ENCODE measurements at places on chromosomes 12 and 14. TPM values are rescaled to one million over a fixed set of nuclear protein-coding genes. Genes with fewer than 3 reads are reported as not detected.
A peak's percentile ranks its signal among the peaks of the same experiment; 100 is the strongest.

- DNase-seq = peak; percentile 32
Observed at GRCh38 chr14:68000511-68000910, 180.9 kb downstream of the RAD51B start.

DNA sequence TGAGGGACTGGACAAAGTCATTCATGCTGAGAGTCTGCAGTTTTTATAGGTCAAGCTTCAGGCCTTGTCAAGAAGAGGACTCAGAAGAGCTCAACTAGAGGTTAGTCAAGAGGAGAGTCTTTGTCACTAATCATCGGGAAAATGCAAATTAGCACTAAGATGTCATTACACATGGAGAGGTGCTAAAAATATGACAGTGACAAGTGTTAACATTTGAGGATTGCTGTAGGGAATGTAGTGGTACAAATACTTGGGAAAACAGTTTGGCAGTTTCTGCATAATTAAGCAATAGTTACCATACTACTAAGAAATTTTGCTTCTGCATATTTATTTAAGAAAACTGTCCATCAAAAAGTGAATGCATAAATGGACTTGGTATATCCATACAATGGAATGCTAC is 60.9 kb upstream of the CSRP2 start:
- no peak for DNase-seq

DNA sequence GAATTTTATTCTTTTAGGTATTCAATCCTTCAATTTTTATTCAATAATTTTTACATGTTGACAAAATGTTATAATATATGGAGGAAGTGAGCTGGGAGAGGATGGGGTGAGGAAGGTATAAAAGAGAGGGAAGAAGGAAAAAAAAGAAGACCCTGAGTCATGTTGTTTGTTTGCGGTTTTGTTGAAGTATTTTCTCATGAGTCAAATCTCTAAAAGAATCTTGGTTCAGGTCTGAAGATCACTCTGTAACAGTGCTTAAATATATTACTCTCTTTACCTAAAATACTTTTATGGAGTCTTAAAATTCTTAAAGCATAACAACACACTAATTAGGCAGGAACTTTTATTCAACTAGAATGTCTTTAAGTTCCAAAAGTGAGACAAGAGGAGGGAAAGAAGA is 489.6 kb upstream of the GARIN6 start:
- DNase-seq = peak; percentile 76

- DNase-seq = no peak
Observed at GRCh38 chr14:54689928-54690327, 123.0 kb downstream of the SAMD4A start.

DNA sequence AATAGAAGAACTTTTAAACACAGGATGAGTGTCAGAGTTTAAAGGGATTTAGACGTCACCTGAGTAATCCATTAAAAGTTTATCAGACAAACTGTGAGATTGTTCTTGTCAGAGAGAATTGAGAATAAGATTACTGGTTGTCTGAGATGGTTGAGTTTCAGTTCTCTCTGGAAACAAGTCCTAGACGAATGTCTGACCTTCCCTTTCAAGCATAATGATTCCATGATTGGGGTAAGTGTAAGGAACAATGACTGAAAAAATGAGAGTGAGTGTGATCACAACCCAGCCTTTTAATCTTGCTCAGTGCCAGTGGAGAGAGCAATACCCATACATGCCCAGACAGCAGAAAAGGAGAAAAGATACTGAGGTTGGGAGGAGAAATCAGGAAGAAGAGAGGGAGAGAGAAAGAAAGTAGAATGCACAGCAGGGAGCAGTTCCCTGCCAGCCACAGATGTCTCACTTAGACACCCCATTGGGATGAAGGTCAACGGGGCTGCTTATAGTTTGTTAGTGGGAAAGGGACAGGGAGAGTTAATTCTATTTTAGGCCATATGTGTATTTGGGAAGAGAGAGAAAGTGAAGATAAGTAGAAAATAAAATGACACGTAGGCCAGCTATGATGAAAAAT is 4.3 kb downstream of the GRIP1 start:
- no peak for DNase-seq

DNA sequence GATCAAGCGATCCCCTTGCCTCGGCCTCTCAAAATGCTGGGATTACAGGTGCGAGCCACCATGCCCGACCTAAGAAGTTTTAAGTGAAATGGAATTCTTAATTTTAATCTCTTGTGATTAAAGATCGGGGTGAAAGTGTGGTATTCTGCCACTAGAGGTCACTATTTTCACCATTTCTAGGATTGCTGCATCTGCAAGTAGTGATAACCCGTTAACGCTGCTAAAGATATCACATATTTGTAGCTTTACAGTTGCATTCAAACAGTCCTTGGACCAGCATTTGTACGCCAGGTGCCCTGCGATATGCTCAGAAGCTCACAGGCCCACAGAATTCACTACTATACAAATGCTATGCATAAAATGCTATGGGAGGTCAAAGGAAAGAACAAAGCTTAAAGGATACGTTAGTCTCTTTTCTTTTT is 19.3 kb downstream of the CCDC62 start:
- DNase-seq = peak; percentile 50

DNA sequence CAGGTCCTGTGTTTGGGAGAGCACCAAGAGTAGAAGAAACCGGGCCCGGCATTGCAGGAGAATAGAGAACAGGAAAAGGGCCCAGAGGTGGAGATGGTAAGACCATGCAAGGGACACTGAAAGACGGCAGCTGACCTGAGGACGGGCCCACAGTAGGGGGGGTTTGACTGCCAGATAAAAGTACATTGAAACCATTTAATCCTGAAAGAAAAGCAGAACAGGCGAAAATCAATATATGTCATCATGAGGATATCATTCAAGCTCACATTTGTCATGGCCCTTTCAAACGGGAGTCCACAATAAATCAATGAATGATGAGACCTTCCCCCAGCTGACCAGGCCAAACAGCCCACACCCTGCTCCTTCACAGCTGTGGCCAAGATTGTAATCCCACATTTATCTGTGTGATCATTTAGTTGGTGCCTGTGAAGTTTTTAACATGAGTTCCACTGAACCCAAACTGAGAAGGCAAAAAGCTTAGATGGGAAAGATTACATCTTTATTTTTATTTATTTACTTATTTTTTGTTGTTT is 39.5 kb downstream of the E2F7 start:
- no peak for DNase-seq

- DNase-seq = peak; percentile 33
Observed at GRCh38 chr12:49019443-49020324, 1.1 kb upstream of the PRKAG1 start.

GRCh38 chr12:57529831-57530230 is 7.2 kb downstream of the MBD6 start:
- DNase-seq = no peak

DNA sequence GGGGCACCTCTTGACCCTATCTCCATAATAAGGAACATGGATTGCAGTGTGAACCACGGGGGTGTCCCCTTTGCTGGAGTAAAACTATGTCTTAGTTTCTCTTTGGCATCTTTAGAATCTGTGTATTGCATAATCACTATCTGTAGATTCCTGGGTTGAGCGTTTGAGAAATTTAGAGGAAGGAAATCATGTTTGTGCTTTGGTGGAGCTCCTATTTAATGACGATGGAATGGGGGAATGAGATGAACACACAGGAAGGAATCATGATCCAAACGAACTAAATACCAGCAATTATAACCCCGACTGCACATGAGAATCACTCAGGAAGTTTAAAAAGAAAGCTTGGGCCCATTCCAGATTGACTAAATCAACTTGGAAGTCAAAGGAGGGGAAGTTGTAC is 1.3 kb upstream of the MYG1 start:
- DNase-seq = peak; percentile 86

DNA sequence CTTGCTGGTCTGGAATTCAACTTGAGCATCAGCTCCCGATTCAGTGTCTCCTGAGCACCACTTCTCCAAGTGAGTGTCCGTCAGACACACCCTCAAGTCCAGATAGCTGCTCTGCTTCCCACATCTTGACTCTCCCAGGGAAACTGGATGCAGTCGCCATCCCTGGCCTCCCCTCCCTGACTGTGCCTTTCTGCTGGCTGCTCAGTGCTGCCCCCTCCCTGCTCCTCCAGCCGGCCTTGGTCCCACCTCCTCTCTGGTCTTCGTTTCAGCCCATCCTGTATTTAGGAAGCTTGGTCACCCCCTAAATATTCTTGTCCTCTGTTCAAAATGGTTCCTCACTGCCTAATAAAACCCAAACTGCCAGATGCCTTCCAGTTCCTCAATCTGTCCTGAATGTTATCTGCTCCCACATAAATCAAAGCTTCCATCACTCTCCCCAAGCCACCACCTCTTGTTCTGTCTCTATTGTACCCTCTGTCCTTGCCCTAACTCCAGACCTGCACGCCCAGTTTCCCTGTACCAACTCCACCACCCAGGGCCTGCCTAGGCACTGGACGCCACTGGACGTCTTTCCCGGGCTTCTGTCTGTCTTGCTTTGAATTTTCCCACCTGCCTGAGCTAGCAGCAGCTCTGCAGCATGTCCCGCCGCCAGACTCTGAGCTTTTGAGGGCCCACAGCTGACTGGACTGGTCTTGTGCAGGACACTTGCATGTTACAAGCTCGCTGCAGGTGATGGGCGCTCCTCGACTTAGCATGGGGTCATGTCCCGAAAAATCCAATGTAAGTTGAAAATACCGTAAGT is 33.8 kb downstream of the CCDC92 start:
- DNase-seq = no peak

DNA sequence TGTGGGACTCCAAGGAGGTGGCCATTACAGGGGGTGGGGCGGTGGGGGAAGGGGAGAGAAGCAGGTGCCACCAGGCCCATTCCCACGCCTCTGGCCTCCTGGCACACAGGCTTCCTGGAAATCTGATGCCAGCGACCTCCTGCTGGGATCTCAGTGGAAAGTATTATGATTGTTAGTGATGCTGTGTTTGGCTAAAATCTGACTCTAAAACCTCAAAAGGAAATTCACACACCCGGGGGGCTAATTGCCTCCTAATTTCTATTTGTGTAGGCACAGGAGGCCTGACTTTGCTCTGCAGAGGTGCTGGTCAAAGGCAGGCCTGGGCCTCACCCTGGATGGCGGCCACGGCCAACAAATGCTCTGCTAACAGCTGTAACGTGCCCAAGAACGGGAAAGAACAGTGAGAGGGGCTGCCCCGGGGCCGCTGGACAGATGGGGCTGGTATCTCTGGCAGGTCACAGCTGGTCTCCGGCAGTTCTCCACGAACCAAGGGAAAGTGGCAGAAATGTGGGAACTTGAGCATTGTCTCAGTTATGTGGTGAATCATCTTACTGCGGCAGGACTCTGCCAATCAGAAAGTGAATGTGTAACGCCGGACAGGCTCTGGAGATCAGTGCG is 14.3 kb downstream of the FAM181A start:
- DNase-seq = peak; percentile 84

DNA sequence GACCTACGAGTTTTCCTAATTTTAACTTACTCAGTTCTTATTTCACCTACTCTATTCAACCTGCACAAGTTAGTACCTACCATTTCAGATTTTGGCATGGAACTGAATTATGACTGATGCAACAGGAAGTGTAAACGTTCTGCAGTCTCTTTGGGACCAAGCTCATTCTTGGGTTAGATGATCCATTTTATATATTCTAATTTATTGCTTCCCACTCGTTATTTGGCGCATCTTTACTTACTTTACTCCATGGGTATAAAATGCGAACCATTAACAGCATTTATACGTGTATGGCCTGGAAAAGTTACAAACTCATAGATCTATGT is 1.0 kb upstream of the EML1 start:
- DNase-seq = no peak

DNA sequence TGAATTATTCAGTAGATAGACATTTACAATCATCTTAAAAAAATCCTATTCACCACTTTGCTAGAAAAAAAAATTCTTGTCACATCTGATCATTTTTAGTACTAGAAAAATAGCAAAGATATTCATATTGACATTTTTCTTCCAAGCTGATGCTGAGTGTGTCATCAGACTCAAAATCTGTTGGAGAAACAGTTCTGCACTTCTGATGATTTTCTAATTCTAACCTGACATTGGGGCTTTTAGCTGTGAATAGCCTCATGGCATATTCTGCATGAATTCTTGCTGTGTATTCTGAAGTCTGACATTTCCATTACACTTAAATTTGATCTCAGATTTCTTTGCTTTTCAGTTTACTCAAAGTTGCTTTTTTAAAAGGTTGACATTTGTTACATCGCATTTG is 150.1 kb downstream of the PIK3C2G start:
- DNase-seq = no peak

DNA sequence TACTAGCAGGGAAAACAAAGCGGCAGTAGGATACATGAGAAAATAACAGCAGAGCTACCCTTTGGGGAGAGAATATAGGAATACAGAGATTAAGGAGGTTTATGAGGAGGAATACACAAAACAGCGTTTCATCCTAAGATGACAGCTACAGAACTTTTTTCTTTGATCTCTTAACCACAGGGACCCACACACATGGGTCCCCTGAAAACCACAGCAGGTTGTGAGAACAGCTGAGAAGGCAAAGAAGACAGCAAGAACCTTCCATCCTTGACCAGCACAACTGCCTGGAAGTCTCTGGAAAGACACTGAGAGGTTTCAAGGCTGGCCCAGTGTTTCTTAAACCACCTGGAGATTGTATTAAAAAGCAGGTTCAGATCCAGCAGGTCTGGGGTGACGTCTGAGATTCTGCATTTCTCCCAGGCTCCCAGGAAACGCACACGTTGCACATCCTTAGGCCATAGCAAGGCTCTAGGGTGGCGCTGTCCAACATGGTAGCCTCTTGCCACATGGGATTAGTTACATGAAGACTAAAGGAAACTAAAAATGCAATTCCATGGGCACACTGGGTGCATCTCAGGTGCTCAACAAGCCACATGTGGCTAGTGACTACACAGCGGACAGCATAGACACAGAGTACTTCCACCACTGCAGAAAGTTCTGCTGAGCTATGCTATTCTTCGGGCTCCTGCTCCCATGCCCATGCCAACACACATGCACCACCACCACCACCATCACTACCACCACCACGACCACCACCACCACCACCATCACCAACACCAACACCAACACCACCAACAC is 92.3 kb downstream of the FOXN3 start:
- no peak for DNase-seq

- DNase-seq = no peak
Observed at GRCh38 chr14:24846261-24846660, 203.7 kb downstream of the STXBP6 start.

- no peak for DNase-seq
Observed at GRCh38 chr12:119448611-119449131, 114.1 kb downstream of the CCDC60 start.

- DNase-seq = no peak
Observed at GRCh38 chr12:5031958-5032357, 11.7 kb upstream of the KCNA5 start.

GRCh38 chr14:105532735-105533141 is 6.4 kb downstream of the TMEM121 start:
- peak; percentile 7 for DNase-seq

CCDC59 gene
- total RNA-seq = 70.0 TPM

B3GNT4 gene
- total RNA-seq = 0.34 TPM

PMCH gene
- not detected for total RNA-seq

ABCC9 gene
- total RNA-seq = not detected

KRT1 gene
- not detected for total RNA-seq

NFKBIA gene
- 102 TPM for total RNA-seq

LRRIQ1 gene
- total RNA-seq = not detected

OR4E2 gene
- not detected for total RNA-seq

LMNTD1 gene
- total RNA-seq = 2.2 TPM

MEG3 gene
- total RNA-seq = 16.3 TPM

CNTN1 gene
- 4.9 TPM for total RNA-seq

AJUBA gene
- 55.5 TPM for total RNA-seq

TBX5 gene
- total RNA-seq = not detected
